ENCODE measurements at places on chromosomes 3 and 15.

- DNase-seq, result no peak
Measured at GRCh38 chr3:187072511-187072910, 66.8 kb downstream of the RPL39L start.

GRCh38 chr15:75140080-75140879 is 61.4 kb upstream of the C15orf39 start:
- no peak for DNase-seq

DNA sequence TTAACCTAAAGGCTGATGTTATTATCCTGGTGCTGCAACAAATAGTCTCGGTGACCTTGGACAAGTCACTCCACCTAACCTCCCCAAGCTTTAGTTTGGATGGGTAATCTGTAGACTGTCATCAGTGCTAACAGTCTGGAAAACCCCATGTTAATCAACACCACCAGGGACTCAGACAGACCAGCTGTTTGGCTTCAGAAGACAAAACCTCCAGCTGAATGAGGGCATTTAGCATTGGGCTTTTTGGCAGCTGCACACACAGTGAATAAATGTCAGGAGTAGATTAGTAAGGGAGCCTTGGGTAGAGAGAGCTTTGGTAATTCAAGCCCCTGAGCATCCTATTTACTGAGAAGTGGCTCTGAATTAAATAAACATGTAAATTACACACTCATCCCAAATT is 24.9 kb upstream of the C3orf80 start:
- no peak for DNase-seq

GRCh38 chr3:131912255-131912654 is 122.6 kb downstream of the CPNE4 start:
- no peak for DNase-seq

DNA sequence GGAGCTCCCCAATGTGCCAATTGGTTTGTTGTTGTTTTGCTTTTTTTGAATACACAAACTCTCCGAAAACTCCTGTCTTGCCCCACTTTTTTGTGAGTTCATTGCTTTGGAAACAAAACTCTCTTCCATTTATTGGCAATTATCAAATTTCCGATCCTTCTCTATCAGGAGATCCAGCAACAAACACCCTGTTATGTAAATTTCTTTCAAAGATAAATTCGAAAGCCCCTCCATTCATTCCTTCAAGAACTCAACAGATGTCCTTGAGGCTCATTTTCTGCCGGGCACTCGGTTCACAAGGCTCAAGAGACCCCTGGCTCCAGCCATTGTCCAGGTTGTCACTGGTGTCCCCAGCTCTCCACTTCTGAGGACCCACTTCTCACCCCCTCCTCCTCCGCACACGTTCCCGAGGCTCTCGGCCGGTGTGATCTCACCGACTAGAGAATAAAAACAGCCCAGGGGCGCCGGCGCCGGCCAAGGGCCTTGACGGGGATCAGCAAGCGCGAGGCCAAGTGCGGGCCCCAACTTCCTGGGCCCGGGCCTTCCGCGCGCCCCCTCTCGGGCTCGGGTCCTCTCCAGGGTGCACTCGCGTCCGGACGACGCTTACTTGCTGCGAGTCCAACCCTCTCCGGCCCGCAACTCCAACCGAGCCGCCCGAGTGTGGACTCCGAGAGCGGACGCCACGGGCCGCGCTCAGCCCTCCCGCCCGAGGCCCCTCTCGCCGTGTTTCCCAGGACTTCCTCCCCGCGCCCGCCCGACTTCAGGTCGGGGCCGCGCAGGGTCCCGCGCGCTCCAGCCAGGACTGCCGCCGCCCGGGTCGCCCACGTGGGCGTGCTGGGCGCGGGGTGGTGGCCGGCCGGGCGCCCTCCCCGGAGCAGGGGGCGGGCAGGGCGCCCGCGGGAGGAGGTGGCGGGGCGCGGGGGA is 533 bp upstream of the SMAD3 start:
- no peak for DNase-seq

DNA sequence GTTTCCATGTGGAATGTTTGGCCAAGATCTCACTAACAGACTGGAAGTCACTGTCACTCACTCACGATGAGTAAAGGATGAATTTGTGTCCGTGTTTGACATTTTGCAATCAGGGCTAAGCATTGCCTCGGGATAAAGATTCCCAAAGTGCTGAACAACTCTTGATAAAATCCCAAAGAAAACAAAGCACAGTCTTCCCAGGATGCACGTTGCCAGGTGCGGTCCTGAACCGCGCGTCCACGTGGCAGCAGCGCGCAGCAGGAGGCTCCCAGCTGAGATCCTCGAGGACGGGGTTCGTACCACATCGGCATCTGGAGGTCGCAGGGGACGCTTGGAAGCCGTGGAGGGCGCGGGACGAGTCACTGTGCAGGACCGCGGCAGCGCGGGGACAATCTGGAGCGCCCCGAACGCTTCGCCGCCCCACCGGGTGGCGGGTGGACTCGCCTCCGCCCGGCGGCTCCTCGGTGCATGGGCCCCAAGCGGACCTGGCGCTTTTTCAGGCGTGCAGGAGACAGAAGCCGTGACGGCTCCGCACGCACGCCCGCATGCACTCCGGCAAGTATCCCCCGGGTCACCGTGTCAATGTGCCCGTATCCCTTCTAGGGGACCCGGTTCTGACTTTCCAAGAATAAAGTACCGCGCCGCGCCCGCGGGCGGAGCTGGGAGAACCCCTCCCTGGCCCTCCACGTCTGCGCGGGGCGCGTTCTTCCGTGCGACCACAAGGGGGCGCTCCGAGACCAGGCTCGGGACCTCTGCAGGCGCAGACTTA is 17.7 kb downstream of the CPN2 start:
- peak; percentile 89 for DNase-seq

DNA sequence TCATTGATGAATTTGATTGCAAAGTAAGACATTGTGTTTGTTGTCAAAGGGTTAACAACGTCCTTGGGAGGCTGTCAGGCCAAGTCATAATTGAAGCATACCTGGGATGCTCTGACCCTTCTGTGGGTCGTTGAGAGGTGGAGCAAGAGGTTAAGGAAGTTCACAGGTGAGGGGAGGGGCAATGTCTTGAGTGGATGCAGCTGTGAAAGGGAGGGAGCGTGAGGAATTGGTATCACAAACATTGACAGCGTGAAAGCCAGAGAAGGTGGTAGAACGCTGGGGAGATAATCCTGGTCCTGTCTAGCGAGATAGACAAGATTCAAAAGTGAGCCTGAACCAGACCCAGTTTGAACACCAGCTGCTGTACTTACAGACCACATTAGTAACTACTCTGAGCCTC is 79.4 kb downstream of the HES1 start:
- no peak for DNase-seq

- no peak for DNase-seq
Measured at GRCh38 chr15:69508659-69509058, 56.0 kb downstream of the RPLP1 start.

DNA sequence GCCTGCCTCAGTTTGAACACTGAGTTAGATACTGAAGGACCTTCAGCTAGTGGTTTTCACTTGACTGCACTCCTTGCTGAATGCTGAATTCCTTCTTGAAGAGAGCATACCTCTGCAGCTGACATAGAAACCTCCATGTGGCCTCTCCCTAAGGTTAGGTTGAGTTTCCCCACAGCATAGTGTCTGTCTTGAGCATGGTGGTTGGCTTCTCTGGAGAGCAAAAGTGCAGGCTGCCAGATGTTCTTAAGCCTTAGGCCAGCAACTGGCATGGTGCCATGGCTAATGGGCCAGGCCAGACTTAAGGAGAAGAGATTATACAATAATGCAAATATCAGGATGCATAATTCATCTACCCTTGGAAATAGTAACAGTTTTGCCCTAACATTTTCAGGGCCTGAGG is 545.6 kb upstream of the ZNF385D start:
- DNase-seq, result no peak

- no peak for DNase-seq
Measured at GRCh38 chr3:127629467-127630403, 750 bp downstream of the PODXL2 start.

- no peak for DNase-seq
Measured at GRCh38 chr3:57161915-57162314, 3.2 kb downstream of the IL17RD start.

GRCh38 chr15:44918136-44918535 is 38.4 kb upstream of the TERB2 start:
- DNase-seq, result no peak

GRCh38 chr15:49645277-49645676 is 24.4 kb downstream of the DTWD1 start:
- DNase-seq, result no peak

DNA sequence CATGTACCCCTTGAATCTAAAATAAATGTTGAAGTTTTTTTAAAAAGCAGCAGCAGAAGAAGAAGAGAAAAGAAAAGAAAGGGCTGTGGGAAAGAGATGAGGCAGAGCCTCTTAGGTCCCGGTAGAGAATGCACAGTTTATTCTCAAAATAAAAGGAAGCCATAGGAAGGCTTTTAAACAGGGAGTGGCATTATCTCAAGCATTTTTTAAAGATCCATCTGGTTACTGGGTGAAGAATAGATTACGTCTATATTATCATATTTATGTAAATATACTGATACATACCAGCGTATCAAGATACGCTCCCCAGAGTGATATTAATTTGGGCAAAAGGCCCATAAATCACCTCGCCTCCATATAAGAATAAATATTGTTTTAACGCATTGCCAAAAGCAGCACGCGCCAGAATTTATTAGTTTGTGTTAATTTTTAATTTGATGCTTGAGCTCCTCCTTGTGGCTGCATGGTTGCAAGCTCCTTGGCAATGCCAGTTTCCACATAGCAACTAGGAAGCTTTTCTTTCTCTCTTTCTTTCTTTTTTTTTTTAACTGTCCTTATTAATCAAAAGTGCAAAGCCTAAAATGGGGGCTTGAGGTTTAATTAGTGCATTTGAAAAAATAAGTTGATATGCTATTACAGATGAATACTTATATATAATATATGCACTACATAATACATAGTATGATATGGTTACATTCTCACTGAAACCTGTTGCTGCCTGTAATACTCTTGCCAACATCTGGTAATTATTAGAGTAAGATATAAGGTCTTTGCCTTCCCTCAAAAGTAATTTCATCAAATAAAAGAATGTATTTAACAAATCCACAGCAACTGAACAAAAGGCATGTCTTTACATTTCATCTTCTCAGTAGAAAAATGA is 242.8 kb upstream of the UBE2E2 start:
- DNase-seq, result peak; percentile 38

DNA sequence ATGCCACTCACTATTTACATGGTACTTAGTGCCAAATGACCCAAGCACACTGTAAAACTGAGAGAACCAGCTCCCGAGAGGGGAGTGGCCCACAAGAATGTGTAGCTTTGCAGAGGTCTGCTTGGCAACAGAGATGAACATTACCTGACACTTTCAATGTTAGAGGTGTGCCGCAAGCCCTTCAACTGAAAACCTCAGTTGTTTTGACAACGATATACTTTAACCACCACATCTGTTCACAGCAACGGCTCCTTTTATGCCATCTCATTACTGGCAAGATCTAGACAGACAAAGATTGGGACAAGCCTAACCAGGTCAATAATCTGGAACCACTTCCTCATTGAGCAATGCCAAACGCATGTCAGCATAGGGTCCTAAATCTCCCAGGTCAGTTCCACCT is 23.7 kb downstream of the NEK10 start:
- DNase-seq, result peak; percentile 42

- DNase-seq, result peak; percentile 97
Measured at GRCh38 chr15:100703032-100703578, 100.7 kb downstream of the ASB7 start.

GRCh38 chr3:8492744-8493511 is 8.7 kb upstream of the LMCD1 start:
- peak; percentile 67 for DNase-seq

DNA sequence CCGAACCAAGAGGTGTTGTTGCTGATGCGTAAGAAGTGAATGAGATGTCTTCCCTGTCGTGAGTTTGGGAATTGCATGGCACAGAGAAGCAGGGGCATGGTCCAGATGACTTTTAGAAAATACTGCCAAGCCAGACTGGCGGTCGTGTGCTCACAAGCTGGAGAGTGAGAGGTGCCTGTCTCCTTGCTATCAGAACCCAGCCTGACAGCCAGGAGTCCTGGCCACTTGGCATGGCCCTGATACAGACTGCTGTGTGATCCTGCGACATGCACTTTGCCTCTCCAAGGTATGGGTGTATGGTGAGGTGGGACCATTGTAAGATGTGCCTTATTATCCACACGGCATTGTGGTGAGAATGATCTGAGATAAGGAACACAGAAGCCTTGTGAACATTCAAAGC is 93.0 kb downstream of the SMAD3 start:
- DNase-seq, result no peak

DNA sequence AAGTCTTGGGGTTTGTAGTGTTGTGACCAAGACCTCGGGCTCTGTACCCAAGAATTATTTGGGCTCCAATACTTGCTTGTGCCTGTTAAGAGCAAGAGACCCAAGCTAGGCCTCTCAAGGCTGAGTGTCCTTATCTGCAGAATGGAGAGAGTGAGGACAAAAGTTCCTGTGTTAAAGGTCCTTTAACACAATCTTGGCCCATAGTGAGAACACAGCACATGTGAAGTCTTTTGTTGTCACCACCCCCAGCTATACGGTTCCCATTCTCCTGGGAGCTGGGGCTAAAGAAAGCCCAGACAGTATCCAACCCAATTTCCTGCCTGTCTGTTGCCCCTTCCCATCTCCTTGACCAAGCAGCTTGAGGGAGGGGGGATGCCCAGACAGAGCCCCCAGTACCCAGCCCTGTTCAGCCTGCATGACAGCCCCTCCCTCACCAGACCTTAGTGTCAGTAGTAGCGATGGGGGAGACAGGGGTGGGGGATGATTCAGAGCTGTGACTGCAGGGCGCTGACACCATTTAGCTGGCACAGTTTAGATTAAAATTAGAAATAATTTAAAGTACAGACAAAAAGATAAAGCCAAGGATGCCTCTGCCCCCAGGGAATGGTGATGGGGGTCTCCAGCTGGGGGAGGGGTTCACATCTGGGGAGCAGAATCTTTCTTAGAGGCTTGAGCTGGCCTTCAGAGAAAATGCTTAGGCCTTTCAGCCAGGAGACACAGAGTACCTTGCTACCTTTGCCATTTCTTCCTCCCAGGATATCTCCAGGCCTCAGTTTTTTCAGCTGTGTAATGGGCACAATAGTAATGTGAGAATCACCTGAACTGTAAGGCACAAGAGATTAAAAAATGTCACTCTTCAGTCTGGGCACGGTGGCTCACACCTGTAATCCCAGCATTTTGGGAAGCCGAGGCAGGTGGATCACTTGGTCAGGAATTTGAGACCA is 2.7 kb downstream of the PRKCD start:
- DNase-seq, result no peak

DNA sequence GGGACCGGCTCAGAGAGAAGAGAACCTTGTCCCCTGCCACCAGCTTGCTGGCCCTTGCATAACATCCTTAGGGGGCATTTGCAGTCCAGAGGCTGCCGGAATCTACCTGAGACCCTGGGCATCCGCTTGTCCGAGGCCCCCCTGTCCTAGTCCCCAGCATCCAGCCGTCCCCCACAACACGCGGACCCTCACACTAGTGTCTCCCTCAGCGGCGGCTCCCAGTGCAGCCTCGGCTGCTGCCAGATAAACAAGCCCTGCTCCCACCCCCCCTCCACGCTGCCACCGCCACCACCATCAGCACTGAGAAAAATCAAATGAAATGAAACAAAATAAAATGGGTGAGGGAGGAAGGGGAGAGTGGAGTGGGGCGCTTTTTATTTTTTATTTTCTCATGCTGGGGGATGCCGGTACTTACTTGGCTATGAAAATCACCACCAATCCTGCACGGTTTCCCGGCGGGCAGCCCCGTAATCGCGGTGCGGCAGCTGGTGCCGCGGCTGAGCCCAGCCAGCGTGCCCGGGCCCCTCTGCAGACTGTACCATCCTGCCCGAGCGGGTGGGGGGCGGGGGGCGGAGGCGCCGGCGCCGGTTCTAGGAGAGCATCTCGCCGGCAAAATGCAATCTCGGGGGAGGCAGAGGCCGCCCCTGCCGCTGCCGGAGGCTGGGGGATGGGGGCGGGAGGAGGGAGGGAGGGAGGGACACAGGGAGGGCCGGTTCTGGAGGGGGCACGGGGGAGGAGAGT is at the start of gene ATP2B2:
Gene ATP2B2, minus strand, starts transcription at position 537 of the 741 bp plus-strand sequence. CDS start 56,043 bp downstream, outside the sequence.
- DNase-seq, result no peak

- DNase-seq, result no peak
Measured at GRCh38 chr3:12741209-12741608, 17.9 kb downstream of the TMEM40 start.

Data from bronchial epithelial cell (primary cell).